ENCODE measurements at places on chromosomes 7 and 10.

- no peak for DNase-seq
Observed at GRCh38 chr10:43125881-43126731, 12.1 kb upstream of the CSGALNACT2 start.

DNA sequence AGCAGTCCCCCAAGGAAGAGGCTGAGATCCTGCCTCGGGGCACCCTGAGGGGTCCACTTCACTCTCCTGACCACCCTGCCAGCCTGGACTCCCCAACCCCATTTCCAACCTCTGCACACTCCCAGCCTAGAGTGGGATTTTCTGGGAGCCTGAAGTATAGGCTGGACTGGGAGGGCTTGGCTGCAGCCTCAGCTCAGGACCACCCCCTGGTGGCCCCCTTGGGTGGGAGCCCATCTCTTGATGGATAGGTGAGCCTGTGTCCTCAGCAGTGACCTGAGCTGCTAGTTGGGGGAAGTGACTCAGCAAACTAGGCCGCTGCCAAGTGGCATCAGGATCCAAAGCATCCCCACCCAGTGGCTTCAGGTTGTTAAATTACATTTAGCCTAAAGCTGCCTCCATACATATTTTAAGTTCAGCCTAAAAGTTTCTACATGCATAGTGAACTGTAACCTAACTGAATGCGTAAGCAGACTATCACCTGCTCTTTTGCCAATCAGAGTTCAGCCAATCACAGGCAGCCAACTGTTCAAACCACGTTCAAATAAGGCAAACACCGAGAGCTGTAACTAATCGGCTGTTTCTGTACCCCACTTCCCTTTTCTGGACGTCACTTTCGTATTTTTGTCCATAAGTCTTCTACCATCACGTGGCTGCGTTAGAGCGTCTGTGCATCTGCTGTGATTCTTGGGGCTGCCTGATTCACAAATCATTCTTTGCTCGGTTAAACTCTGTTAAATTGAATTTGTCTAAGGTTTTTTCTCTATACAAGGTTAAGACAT lies 144.0 kb downstream of the PLPP4 start:
- no peak for DNase-seq

GRCh38 chr7:75776295-75776971 lies 4.4 kb upstream of the CCL26 start:
- DNase-seq: peak; percentile 62

GRCh38 chr7:149811221-149811620 lies 27.0 kb upstream of the ZNF862 start:
- no peak for DNase-seq

DNA sequence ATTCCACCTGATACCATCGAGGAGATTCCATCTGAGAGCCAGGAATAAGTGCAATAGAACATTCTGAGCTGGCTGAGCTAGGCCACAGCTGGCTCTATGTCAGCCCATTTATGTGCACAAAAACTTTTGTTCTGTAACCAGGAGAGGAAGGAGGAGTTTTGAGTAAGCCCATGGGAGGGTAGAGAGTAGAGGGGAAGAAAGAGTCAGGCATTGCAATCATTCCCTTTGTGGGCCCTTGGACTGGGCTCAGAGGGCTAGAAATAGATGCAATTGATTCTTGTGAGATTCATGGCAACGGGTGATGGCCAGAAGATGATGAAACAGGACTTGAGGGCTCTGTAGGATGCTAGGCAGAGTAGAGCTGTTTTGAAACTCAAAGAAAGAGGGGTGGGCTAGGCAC lies 104.6 kb upstream of the KIF5B start:
- DNase-seq: no peak

DNA sequence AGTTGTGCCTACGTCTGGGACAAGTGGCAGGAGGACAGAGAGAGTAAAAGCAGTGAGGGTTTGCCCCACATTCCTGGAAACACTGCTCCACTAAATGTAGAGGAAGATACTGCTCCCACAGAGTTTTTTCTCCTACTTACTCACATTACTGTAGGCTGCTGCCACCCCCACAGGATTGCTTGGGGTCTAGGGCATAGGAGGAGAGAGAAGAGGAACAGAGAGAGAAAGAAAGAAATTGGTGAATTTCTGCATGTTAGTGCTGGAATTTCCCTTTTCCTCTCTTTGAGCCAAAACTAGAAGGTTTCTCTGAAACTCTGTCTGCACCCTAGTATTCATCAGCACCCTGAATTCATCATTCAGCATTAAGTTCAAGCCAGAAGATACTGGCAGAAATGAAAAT lies 397.9 kb downstream of the INHBA start:
- DNase-seq: no peak

DNA sequence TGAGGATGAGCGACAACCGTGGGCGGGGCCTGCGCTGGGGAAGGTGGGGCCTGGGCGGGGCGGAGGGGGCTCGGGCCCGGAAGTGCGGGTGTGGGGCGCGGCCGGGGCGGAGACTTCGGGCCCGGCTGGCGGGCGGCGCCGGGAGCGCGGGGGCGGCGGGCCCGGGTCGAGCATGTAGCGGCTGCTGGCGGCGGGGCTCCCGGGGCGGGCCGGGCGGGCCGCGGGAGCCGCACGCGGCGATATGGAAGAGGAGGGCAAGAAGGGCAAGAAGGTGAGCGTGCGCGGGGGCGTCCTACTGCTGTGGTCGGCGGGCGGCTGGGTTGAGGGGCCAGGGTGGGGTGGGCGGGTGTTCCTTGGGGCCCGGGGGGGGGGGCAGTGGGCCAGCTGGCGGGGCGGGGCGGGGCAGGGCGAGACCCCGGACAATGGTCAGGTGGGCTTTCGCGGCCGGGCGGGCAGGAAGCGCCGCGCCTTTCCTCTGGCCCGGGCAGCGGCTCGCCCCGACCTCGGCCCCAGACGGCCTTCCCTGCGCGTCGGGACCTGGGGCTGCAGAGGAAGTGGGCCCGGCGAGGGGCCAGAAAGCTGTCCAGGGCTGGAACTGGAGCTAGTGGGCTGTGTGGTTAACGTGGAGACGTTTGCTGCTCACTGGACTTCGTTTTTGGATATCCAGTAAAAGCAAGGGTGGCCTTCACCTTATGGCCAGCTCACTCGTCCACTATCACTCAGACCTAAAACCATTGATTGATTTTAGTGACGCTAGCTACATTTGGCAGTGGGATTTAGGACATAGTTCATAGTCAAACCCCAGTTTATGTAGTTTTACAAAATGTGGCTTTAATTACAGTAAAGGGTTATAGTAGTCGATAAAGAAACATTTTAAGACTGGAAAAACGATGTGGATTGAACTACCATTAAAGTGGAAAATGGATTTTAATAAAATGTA lies at the start of gene CCM2:
Gene CCM2 (plus strand): TSS at position 109 of the 940 bp plus-strand sequence. CDS start 133 bp downstream, at position 242.
- DNase-seq: no peak

GRCh38 chr10:7334642-7334964 lies 76.2 kb downstream of the SFMBT2 start:
- no peak for DNase-seq

GRCh38 chr10:75910032-75910431 lies 478.6 kb downstream of the LRMDA start:
- peak; percentile 6 for DNase-seq

- DNase-seq: no peak
Observed at GRCh38 chr7:71184136-71184535, 52.2 kb downstream of the GALNT17 start.

- no peak for DNase-seq
Observed at GRCh38 chr7:30214651-30215137, 69.7 kb upstream of the ZNRF2 start.

GRCh38 chr10:110498087-110498981 lies 627 bp downstream of the DUSP5 start:
- DNase-seq: no peak

GRCh38 chr7:44894888-44895580 lies 9.7 kb upstream of the PURB start:
- DNase-seq: no peak

DNA sequence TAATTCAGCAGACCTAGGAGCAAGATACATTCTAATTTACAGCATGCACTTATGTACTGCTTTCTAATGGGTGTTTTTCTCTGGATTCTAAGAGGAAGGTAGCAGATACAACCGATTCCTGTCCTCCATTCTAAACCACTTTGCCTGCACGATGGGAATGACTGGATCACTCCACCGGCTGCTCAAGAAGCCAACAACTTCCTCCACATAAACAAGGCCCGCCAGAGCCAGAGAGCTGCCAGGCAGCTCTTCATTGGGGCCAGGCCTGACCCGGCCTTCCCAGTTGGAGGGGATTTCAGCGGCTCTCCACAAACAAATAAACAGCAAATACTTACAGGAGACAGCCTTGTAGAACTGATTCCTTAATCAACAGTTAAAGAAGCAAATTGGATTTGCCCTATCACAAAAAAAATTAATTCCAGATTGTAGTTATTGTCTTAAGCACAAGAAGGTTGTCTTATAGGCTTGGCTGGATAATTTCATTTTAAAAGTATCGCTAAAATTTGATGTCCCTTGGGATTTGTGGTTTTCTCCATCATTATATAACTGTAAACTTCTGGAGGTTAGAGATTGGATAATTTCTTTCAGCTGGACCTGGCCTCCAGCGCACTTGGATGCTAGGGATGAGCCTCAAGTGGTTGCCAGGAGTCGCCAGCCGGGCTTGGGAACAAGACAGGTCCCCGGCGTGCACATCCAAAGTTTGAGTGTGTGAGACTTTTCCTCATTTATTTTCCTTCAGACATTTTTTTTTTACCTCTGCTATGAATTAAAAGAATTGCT lies 20.9 kb downstream of the EBF3 start:
- DNase-seq: no peak

DNA sequence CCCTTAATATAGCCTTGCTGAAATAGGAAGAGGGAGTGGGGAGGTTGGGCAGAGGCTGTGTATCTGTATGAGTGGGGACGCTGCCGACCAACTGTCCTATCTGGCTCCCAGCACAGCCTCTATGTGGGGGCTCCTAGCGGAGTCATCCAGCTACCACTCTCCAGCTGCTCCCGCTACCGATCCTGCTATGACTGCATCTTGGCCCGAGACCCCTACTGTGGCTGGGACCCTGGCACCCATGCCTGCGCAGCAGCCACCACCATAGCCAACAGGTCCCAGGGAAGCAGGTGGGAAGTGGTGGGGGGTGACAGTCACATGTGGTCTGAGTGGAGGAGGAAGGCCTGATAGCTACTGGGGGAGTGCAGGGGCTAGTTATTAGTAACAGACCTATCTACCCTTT lies 6.6 kb downstream of the MRPL43 start:
- DNase-seq: no peak

DNA sequence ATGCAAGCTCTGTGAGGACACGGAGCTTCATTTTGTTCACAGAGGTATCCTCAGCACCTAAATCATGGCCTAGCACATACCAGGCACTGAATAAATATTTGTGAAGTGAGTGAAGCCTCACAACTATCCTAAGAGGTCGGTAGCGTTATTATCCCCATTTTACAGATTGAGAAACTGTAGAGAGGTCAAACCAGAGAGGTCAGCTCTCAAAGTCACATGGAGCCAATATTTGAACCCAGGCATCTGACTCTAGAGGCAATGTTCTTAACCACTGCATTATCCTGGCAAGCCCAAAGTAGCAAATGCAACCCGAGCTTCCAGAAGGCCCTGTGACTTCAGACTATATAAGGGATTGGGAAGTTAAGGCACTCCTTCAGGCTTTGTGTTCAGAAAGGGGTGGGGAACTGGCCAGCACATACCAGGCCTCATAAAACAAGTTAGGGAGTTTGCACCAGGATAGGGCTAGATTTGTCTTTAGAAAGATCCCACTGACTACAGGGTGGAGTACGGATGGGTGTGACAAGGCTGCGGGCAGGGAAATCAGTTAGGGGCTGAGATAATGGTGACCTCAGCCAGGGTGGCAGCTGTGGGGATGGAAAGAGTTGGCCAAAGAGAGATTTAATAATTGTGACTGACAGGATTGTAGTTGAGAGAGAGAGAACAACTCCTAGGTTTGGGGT lies 101.4 kb downstream of the TBXAS1 start:
- no peak for DNase-seq

GRCh38 chr10:75498884-75499350 lies 67.5 kb downstream of the LRMDA start:
- no peak for DNase-seq

DNA sequence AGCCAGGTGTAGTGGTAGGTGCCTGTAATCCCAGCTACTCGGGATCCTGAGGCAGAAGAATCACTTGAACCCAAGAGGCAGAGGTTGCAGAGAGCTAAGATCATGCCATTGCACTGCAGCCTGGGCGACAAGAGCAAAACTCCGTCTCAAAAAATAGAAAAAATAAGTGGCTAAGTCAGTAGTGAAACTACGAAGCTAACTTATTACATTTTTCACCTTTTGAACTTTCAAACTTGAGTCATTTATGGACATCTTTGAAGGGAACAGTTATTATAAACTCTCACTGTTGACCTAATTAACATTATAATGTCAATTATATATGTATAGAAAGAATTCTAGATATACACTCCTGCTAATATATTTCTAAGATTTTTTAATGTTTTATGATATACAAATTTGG lies 541.5 kb upstream of the C7orf33 start:
- DNase-seq: no peak

DNA sequence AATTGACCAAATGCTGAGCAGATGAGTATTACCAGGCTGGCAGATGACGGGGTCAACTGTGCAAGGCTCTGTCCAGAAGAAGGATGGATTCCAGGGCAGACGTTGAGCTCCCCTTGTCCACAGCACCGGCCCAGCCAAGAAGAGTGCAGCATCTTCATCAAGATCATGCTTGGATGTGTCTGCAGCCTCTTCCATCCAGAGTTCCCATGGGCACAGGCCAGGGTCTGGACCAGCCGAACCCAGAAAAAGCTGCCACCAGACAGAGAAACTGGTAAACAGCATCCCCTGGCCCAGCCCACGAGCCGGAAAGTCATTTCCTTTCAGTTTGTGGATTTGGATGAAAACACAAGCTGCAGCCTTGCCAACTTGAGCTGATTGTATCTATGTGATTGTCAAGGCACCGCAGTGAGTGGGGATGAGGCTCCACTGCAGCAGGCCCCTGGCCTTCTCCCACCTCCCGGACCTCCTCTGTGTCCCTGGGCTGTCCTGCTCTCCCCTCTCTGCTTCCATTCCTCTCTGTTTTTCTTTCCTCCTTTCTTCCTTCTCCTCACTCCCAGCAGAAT lies 321.8 kb downstream of the TCERG1L start:
- DNase-seq: no peak

- DNase-seq: no peak
Observed at GRCh38 chr10:47081264-47081663, 170.0 kb downstream of the PTPN20 start.

DNA sequence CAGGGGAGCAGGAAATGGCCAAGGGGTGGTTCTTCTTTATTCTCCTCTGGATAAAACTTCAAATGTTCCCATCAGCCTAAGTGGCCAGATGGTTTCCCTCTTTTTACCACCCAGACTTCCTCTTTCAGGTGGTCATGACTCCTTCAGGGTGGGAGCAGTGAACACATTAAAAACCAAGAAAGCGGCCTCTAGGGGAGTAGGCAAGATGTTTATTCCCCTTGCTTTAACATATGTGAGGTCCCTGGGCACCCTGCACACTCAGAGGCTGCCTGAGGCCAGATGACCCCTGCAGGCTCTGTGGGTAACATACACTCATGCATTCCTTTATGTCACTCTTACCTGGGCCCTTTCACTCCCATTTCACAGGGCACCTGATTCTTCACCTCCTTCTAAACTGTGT lies 357.4 kb downstream of the ABCA13 start:
- no peak for DNase-seq

- no peak for DNase-seq
Observed at GRCh38 chr10:126732868-126733267, 62.4 kb upstream of the C10orf90 start.

Measured in brain microvascular endothelial cell (primary cell).